GM13976 (cell line): ENCODE measurements at places on chromosomes 12 and 14.

DNA sequence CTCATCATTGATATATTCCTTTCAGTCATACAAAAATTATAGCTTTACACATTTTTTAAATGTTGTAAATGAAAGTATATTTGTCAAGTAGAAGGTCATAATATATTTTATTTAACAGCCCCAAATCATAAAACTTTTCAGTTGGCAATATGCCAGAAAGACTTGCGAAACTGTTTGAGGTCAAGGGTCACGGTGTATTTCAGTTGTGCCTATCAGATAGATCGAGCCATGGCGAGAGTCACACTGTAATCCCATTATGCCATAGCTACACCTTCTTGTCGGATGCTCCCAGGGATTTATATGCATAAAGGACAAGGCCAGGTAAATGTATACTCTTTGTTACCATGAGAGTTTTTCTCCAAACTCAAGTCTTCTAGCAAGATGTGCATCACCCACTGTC is 26.7 kb upstream of the G2E3 start:
- DNase-seq, result no peak

DNA sequence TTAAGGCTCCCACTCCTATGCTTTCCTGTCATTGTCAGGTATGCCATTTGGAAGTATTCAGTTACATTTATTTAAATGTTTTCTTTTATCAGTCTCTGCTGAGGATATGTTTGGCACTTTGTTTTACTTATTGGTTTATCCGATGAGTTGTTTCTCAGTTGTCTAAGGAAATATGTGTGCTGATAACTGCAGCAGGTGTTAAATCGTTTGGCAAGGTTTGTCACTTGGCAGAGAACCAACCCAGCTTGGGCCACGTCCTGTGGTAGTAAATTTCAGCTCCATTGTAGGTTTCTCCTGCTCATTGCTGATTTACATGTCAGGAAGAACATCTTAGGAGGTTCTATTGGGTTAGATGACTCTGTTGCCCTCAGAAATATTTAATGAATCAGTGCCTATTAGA is 22.0 kb upstream of the MGST1 start:
- DNase-seq, result no peak

GRCh38 chr14:33928895-33929294 is 22.0 kb downstream of the EGLN3 start:
- no peak for DNase-seq

DNA sequence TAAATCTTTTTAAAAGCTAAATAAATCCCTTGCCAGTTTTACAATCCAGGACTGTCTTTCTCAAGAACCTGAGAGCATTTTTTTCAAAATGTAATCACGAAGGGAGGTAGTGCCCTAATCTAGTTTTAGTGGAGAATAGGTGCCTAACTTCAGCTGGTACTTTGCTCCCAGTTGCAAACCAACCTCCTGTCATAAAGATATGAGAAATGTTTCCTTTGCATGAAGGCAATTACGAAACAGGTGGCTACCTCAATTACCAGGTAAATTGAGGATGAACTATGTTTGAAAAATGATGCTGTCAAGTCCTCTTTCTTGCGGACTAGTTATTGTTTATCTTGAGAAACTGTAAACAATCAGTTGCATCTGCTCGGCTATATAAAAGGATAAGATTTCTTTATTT is 437.9 kb downstream of the DAD1 start:
- DNase-seq, result no peak

DNA sequence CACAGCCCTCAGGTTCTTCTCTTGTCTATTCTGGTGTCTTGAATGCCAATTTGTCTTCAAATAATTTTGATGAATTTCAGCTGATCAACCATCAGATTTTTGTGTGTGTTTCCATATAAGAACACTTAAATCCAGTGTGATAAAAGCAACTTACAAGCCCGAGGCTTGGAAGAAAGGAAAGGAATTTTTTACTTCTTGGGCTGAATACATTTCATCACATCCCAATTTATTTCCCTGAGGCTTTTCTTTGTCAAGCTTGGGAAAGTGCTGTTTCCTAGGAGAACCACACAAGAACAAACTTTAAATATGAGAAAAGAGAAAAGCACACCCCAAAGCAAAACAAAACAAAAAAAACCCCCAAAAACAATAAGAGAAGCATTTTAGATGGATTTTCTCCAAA is 26.6 kb downstream of the GPRC5D start:
- DNase-seq, result no peak

- no peak for DNase-seq
Measured at GRCh38 chr12:131799828-131800593, 28.2 kb upstream of the MMP17 start.

- DNase-seq, result no peak
Measured at GRCh38 chr14:75847584-75847983, 134.2 kb downstream of the TGFB3 start.

DNA sequence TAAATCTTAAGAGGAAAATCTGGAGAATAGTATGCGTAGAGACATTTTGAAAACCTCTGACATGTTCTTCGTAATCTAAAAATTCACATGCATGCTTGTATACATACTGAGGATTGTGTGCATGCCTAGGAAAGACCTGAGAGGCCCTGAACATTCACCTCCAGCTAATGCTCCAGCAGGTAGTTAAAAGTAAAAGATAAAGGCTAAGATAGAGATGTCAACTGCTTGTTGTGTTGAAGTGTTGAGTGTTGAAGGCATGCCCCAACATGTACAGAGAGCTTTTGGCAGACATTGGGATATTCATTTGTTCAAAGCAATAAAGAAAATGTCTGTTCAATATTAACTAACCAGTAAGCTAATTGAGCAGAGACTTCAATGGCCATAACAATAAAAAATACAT is 118.6 kb upstream of the SYT1 start:
- DNase-seq, result no peak

- no peak for DNase-seq
Measured at GRCh38 chr14:68253160-68253780, 433.7 kb downstream of the RAD51B start.

- DNase-seq, result no peak
Measured at GRCh38 chr14:85695300-85695699, 165.4 kb downstream of the FLRT2 start.

GRCh38 chr12:6033546-6033945 is 88.5 kb upstream of the ANO2 start:
- DNase-seq, result no peak

- DNase-seq, result no peak
Measured at GRCh38 chr14:28097585-28097984, 669.0 kb upstream of the FOXG1 start.

DNA sequence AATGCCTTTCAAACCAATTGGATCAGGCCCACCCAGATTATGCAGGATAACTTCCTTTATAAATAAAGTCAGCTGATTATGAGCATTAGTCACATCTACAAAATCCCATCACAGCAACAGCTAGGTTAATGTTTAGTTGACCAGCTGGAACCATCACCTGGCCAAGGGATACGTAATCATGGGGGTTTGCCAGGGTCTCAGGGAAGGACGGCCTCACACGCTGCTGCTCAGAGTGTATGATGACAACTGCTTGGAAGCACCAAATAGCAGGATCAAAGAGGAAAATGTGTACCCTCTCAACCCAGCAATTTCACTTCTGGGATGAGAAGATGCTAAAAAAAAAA is 162.6 kb downstream of the SLC15A4 start:
- DNase-seq, result no peak

- no peak for DNase-seq
Measured at GRCh38 chr12:116598311-116599284, 39.4 kb downstream of the MAP1LC3B2 start.

GRCh38 chr14:95463171-95463901 is 53.1 kb downstream of the SYNE3 start:
- DNase-seq, result no peak

DNA sequence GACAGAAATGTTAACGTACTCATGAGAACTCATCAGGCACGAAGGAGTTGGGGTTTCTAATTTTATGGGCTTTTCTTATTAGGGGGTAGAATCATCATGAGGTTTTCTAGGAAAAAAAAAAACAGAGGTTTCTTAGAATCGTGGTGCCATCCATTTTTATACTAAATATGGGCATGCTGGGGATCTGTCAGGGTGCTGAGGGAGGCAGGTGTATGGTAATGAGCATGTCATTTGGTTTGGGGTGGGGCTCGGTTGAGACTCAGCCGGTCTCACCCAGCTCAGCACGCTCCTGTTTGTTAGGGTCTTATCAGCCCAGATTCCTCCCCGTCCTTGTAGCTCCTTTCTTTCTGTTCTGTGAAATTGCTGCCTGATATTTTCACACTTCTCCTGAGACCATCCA is 98.2 kb downstream of the DICER1 start:
- DNase-seq, result no peak
